ENCODE measurements at places on chromosomes 6 and 20. TPM values are rescaled to one million over a fixed set of nuclear protein-coding genes. Genes with fewer than 3 reads are reported as not detected.

The NMBR gene
- not detected for total RNA-seq

The COQ3 gene
- 3.5 TPM for total RNA-seq

The CCN5 gene
- total RNA-seq: 24.5 TPM

The ZC2HC1B gene
- not detected for total RNA-seq

The HLA-DQB2 gene
- not detected for total RNA-seq

The SMLR1 gene
- total RNA-seq: not detected

The PLA2G7 gene
- total RNA-seq: not detected

The GMPR gene
- total RNA-seq: 2.2 TPM

- DNase-seq: no peak
- H3K27me3 ChIP-seq: peaks cover 42% of the 10 kb centered on the region
- no peak overlapping the region for H3K4me3 ChIP-seq
- no peaks in the 10 kb centered on the region for H3K4me1 ChIP-seq
- H3K36me3 ChIP-seq: no peaks in the 10 kb centered on the region
These were observed 134.6 kb upstream of the EEF1E1 start for GRCh38 chr6:8236956-8237355.

DNA sequence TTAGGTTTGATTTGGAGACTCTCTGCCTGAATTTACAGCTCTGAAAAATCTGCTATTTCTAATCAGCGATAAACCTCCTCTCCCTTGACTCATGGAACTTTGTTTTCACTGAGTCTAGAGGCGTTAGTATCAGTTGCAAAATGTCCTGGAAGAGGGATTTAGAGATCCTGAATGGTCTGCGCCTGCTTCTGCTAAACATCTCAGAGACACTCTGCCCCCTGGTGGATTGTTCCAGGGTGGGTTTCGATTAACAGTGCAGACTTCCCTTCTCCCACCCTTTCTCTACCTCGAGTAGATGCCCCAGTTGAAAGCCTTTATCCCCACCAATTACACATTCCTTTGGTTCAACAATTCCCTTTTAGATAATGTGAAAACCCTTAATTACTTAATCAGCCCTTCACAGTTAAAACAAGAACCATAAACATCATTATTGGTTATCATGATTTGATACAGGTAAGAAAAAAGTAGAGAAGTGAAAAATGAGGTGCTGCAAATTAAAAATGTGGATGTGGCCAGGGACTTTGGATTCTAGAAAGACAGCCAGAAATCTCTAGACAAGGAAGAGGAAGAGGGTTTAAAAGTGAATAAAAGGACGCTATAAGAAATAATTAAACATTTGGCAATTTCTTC, 5.5 kb downstream of the HTR1B start:
- peak; percentile 93 for DNase-seq

- peaks cover under 1% of the 10 kb centered on the region for H3K4me1 ChIP-seq
- no peak overlapping the region for H3K4me3 ChIP-seq
- H3K27ac ChIP-seq: no peak overlapping the region
- no peaks in the 10 kb centered on the region for H3K36me3 ChIP-seq
- H3K27me3 ChIP-seq: no peaks in the 10 kb centered on the region
These were observed 54.8 kb downstream of the GPX5 start for GRCh38 chr6:28580475-28580874.

DNA sequence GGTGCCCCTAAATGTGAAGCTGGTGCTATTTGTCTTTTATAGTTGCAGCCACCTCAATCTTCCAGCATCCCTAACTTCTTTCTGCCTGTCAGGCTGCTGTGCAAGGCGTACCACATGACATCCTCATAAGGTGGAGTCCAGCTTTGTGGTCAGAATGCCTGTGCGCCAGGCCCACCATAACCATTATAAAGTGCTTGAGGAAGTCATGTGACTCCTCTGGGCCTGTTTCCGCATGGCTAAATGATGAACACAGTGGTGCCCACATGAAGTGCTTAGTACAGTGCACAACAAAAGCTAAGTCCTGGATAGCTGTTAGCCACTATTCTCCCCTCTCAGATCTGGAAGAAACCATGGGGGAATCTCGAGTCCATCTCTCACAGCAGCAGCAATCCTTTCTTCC, 75.6 kb downstream of the INSM1 start:
- no peaks in the 10 kb centered on the region for H3K36me3 ChIP-seq
- H3K27me3 ChIP-seq: no peaks in the 10 kb centered on the region
- no peak overlapping the region for H3K4me3 ChIP-seq

DNA sequence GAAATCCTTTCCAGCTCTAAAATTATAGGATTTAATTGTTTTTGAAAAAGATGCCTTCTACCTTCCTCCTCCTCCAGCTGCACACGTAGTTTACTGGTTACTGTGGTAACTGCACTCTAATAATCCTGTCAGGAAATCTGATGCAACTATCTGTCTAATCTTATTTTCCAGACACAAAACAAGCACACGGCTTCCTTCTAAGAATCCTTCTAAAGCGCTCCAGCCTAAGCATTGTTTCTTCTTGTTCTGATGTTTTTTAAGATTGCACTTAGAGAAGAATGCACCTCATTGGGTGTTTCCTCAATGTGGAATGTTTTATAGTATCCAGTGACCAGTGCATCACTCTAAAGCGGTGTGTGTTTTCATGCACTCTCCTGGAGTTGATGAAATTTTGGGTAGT, 63.6 kb downstream of the CARMIL1 start:
- DNase-seq: peak; percentile 71
- H3K27me3 ChIP-seq: no peaks in the 10 kb centered on the region
- 0 out of 2 replicates have a peak, but pooled peaks cover 8% of the 10 kb centered on the region for H3K4me1 ChIP-seq
- 0 out of 2 replicates have a peak overlapping the region, but pooled peaks have one; percentile 3 for H3K4me3 ChIP-seq
- 0 out of 2 replicates have a peak overlapping the region, but pooled peaks have one; percentile 5 for H3K27ac ChIP-seq

GRCh38 chr6:337805-338368, 45.6 kb downstream of the DUSP22 start:
- H3K27ac ChIP-seq: no peak overlapping the region
- no peak overlapping the region for H3K4me3 ChIP-seq
- H3K36me3 ChIP-seq: no peaks in the 10 kb centered on the region
- no peaks in the 10 kb centered on the region for H3K27me3 ChIP-seq

- no peak overlapping the region for H3K4me3 ChIP-seq
- H3K27ac ChIP-seq: no peak overlapping the region
- H3K4me1 ChIP-seq: no peaks in the 10 kb centered on the region
- no peak for DNase-seq
- no peaks in the 10 kb centered on the region for H3K36me3 ChIP-seq
These were observed 825.5 kb upstream of the MANEA start for GRCh38 chr6:94751641-94752329.

GRCh38 chr6:20440296-20440695, 38.6 kb downstream of the E2F3 start:
- peak; percentile 53 for DNase-seq
- peaks cover 29% of the 10 kb centered on the region for H3K4me1 ChIP-seq
- peaks cover 3% of the 10 kb centered on the region for H3K36me3 ChIP-seq
- no peak overlapping the region for H3K4me3 ChIP-seq
- H3K27me3 ChIP-seq: no peaks in the 10 kb centered on the region
- 0 out of 2 replicates have a peak overlapping the region, but pooled peaks have one; percentile 2 for H3K27ac ChIP-seq

DNA sequence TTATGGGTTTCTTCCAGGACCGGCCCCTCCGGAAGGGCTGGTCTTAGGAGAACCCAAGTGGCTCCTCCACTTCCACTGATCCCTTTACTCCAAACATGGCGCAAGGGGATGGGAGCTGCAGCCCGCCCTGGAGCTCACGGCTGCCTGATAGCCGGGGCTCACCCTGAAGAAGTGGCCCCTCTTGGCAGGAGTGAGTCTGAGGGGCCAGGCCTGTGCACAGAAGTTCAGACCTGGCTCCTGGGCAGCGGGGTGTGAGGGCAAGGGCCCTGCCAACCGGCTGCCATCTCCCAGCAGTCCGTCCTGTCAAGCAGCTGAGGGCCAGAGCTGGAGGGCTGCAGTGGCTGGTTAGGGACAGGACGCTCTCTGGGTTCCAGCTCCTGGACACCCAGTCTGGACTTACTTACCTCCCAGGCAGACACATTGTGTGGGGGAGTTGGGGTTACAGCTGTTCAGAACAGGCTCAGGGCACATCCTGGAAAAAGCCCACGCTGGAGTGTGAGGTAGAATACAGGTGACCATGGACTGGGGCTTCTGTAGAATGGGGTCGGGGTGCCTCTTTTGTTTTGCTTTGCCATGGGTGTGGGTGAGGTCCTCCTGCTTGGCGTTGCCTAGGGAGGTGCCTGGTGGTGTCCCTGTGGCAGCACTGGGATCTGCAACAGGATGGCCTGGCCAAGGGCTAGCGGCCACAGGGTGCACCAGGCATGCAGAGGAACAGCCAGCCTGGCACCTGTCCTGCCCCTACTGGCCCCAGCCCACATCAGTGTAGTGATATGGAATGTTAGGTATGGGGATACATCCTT, 88.4 kb downstream of the ASXL1 start:
- DNase-seq: no peak
- H3K27ac ChIP-seq: no peak overlapping the region
- no peaks in the 10 kb centered on the region for H3K4me1 ChIP-seq

DNA sequence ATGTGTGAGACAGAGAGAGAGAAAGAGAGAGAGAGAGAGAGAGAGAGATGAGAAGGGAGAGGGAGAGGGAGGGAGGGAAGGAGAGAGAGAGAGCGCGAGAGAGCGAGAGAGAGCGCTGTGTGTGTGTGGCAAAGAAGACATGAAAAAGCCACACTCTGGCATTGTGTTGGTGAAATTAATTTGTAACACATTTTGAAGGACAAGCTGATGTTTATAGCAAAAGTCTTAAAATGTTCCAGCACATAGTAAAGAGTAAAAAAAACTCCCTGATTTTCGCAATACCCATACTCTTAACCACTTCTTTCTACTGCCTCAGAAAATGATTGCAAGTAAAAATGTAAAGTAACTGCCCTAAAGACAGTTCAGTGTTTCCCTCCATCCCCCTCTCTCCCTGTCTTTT, 56.7 kb downstream of the SLC22A1 start:
- no peak overlapping the region for H3K27ac ChIP-seq
- H3K27me3 ChIP-seq: no peaks in the 10 kb centered on the region

DNA sequence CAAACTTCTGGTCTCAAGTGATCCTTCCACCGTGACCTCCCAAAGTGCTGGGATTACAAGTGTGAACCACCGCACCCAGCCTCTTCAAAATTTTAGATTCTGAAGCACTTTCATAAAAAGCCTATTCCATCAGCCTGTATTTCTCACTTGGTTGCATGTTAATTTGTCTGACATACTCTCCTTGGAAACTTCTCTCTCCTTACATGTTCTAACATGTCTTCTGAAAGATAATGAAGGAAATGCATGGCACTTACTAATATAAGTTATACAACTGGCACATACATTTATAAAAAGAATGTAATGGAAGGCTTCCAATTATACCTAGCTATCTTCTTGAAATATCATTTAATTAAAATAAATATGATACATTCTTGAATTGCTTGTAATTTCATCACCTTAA, 597.5 kb downstream of the TBC1D32 start:
- H3K4me1 ChIP-seq: no peaks in the 10 kb centered on the region
- H3K4me3 ChIP-seq: no peak overlapping the region
- no peak for DNase-seq
- H3K27me3 ChIP-seq: no peaks in the 10 kb centered on the region

- peaks cover 20% of the 10 kb centered on the region for H3K4me1 ChIP-seq
- H3K27me3 ChIP-seq: no peaks in the 10 kb centered on the region
- H3K4me3 ChIP-seq: no peak overlapping the region
- peak; percentile 95 for DNase-seq
These were observed 153.6 kb downstream of the CD83 start for GRCh38 chr6:14270925-14271788.

- peaks cover 21% of the 10 kb centered on the region for H3K36me3 ChIP-seq
- H3K27me3 ChIP-seq: no peaks in the 10 kb centered on the region
- peaks cover 31% of the 10 kb centered on the region for H3K4me1 ChIP-seq
These were observed 859 bp upstream of the RAE1 start for GRCh38 chr20:57350081-57350710.

DNA sequence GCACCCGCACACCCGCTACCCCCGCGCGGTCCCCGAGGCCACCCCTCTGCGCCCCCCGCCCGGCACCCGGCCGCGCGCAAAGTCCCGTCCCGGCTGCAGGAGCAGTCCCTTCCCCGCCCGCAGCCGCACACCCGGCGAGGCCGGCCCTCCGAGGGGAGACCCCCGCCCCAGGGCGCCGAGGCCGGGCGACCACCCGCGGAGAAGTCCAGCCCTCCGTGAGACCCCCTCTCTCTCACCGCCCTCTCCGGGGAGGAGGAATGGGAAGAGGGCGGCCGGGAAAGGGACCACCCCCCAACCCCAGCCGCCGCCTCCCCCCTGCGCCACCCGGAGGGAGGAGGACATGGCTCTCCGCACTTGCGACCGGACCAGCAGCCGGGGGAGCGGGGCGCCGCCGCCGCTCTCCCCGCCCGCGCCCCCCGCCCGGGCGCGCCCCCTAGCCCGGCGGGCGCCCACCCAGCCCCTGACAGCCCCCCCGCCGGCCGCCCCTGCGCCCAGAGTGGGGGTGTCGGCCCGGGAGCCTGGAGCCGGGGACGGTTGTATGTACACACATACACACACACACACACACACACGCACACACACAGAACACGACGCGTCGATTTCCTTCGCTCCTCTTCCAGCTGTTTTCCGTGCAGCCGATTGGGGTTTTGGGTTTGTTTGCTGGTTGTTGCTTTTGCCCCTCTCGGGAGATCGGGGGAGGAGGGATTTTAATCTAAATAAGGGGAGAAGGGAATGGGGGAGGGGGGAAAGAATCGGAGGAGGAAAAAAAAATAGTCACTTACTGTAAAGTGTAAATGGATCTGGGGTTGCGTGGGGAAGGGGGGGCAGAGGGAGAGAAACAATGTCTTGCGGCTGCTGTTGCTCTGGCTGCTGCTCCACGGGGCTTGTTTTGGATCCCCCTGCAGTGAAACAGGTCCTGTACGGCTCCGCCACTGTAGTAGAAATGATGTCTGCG, at the start of gene ATXN1:
TSS of gene ATXN1 (minus strand) at position 945 of the 955 bp plus-strand sequence.
- no peaks in the 10 kb centered on the region for H3K36me3 ChIP-seq
- peaks cover 52% of the 10 kb centered on the region for H3K4me1 ChIP-seq
- peak; percentile 80 for DNase-seq
- no peaks in the 10 kb centered on the region for H3K27me3 ChIP-seq
- H3K4me3 ChIP-seq: peak within 1 kb of the TSS; percentile 95

GRCh38 chr6:155067956-155068615, 73.0 kb downstream of the TIAM2 start:
- no peak for DNase-seq
- no peaks in the 10 kb centered on the region for H3K36me3 ChIP-seq
- no peak overlapping the region for H3K4me3 ChIP-seq
- peaks cover 26% of the 10 kb centered on the region for H3K4me1 ChIP-seq
- no peaks in the 10 kb centered on the region for H3K27me3 ChIP-seq
- no peak overlapping the region for H3K27ac ChIP-seq

DNA sequence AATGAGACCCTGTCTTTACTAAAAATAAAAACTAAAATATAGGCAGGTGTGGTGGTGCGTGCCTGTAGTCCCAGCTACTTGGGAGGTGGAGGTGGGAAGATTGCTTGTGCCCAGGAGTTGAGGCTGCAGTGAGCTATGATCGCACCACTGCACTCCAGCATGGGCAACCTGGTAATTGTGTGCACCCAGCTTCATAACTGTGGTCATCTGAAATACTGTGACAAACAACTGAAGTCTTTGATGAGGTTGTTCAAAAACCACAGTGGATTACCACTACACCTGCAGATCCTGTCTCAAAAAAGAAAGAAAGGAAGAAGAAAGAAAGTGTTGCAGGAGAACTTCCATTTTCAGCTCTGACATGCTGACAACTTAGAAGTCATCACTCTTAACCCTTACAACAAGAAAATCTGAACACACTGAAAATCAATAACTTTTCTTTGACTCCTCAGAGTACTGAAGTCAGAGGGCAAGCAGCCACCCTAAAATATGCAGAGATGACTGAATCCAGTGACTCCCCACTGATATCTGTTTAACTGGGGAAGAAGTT, 13.8 kb upstream of the ZBP1 start:
- H3K4me1 ChIP-seq: no peaks in the 10 kb centered on the region
- DNase-seq: no peak
- H3K36me3 ChIP-seq: no peaks in the 10 kb centered on the region
- no peak overlapping the region for H3K4me3 ChIP-seq
- H3K27ac ChIP-seq: no peak overlapping the region

GRCh38 chr6:149031201-149031858, 284.5 kb downstream of the UST start:
- no peaks in the 10 kb centered on the region for H3K27me3 ChIP-seq
- no peak for DNase-seq
- H3K36me3 ChIP-seq: no peaks in the 10 kb centered on the region
- no peak overlapping the region for H3K4me3 ChIP-seq
